Spinal cord (tissue), 10 donors: ENCODE measurements at places on chromosomes 12 and 14. TPM values are rescaled to one million over a fixed set of nuclear protein-coding genes. Genes with fewer than 3 reads are reported as not detected.
A peak's percentile ranks its signal among the peaks of the same experiment; 100 is the strongest.

GRCh38 chr12:69844416-69844815, 19.4 kb downstream of the MYRFL start:
- DNase-seq = no peak
- no peaks in the 10 kb centered on the region for H3K27me3 ChIP-seq
- H3K4me1 ChIP-seq = no peaks in the 10 kb centered on the region
- H3K27ac ChIP-seq = no peak overlapping the region

DNA sequence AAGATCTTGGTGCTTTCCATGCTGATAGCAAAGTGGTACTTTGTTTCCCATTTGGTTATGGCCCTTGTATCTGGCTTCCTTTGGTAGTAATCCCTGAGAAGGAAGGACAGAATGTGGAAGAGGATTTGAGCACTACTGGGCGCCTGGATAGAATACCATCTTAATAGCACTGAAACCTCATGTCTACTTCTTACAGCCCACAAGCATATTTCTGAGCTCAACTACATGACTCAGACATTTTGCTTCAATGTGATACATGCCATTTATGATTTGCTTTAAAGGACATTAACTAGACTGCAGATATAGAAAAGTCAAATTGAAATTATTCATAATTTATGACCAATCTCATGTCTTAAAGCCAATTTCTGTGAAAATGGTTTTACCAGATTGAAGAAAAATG, 80.4 kb downstream of the LIN7A start:
- no peaks in the 10 kb centered on the region for H3K27me3 ChIP-seq
- H3K4me1 ChIP-seq = no peaks in the 10 kb centered on the region
- DNase-seq = no peak
- H3K4me3 ChIP-seq = no peak overlapping the region
- H3K27ac ChIP-seq = no peak overlapping the region

CACNA1C gene
- 22.2 TPM for polyA plus RNA-seq

KRT85 gene
- not detected for polyA plus RNA-seq

OTUB2 gene
- 5.8 TPM for polyA plus RNA-seq

ASB2 gene
- 2.1 TPM for polyA plus RNA-seq

GRCh38 chr14:105398726-105399465, 558 bp downstream of the TEX22 start:
- peaks cover 52% of the 10 kb centered on the region for H3K36me3 ChIP-seq
- no peak for DNase-seq
- peaks cover 29% of the 10 kb centered on the region for H3K4me1 ChIP-seq
- H3K27me3 ChIP-seq = no peaks in the 10 kb centered on the region
- peak overlapping the region; percentile 53 for H3K4me3 ChIP-seq
- peak overlapping the region; percentile 71 for H3K27ac ChIP-seq

- DNase-seq = no peak
- no peaks in the 10 kb centered on the region for H3K4me1 ChIP-seq
- no peaks in the 10 kb centered on the region for H3K27me3 ChIP-seq
These were observed 1.6 kb downstream of the MGAT4C start for GRCh38 chr12:86254399-86255107.

CAPS2 gene
- 13.6 TPM for polyA plus RNA-seq

DNA sequence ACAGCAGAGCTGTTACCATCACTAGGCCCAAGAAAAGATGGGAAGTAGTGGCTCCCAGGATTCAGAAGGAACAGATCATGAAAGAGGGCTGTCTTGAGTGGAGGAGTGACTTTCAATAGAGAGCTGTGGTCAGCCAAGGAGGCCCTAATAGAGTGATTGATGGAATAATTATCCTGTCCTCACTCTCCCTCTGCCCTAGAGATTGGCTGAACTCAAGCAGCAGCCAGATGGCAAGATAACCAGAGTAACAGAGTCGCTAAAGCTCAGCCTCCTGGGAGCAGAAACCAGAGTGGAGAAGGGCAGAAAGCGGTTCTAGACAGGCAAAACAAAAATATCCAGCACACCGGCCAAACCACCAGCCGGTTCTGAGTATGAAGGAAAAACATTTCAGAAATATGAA, 23.1 kb downstream of the GMFB start:
- DNase-seq = no peak
- no peaks in the 10 kb centered on the region for H3K4me1 ChIP-seq
- H3K27me3 ChIP-seq = no peaks in the 10 kb centered on the region
- no peaks in the 10 kb centered on the region for H3K36me3 ChIP-seq
- H3K27ac ChIP-seq = no peak overlapping the region
- no peak overlapping the region for H3K4me3 ChIP-seq

DGKA gene
- 35.0 TPM for polyA plus RNA-seq

GRCh38 chr14:100765296-100765695, 38.6 kb downstream of the DLK1 start:
- H3K4me3 ChIP-seq = no peak overlapping the region
- peaks cover 6% of the 10 kb centered on the region for H3K4me1 ChIP-seq
- no peaks in the 10 kb centered on the region for H3K27me3 ChIP-seq
- no peak for DNase-seq

NR2C1 gene
- 50.6 TPM for polyA plus RNA-seq

GRCh38 chr12:45268672-45269411, 52.9 kb downstream of the ANO6 start:
- no peaks in the 10 kb centered on the region for H3K27me3 ChIP-seq
- H3K27ac ChIP-seq = peak overlapping the region; percentile 19
- no peak overlapping the region for H3K4me3 ChIP-seq
- DNase-seq = peak; percentile 41
- H3K4me1 ChIP-seq = peaks cover 5% of the 10 kb centered on the region
- no peaks in the 10 kb centered on the region for H3K36me3 ChIP-seq

KCNK13 gene
- polyA plus RNA-seq = 1.8 TPM

- H3K27me3 ChIP-seq = no peaks in the 10 kb centered on the region
- H3K4me1 ChIP-seq = no peaks in the 10 kb centered on the region
- peak; percentile 77 for DNase-seq
- H3K27ac ChIP-seq = no peak overlapping the region
- no peaks in the 10 kb centered on the region for H3K36me3 ChIP-seq
These were observed 376.9 kb downstream of the GALC start for GRCh38 chr14:87615822-87616679.

DNA sequence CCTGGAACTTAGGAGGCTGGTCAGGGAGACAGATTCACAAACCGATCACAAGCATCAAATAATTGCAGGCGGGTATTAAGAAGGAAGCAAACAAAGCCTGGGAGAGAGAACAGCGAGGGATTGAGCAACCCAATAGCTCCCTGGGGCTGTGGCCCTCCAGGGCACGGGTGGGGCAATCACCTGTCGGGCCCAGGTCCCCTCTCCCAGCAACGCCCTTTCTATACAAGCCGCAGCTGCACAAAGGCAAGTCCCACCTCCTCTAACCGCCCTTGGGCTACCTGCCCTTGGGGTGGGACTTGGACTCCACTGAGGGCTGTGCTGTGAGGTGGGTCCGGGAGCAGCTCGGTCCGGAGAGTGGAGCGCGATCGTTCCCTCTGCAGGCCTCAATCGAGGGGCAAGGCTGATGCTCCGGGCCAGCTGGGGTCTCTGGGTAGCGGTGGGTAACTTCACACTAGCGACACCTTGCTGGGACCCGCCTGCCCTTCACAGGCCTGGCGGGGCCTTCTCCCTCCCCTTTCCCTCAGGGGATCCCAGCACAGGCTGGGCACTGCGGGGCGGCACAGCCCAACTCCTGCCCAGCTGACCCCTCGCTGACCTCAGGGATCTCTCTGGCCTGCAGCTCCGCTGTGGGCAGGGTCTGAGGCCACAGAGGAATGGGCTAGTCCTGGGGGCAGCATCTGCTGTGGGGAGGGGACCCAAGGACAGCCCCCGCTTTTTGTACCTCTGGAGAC, 8.0 kb downstream of the PHB2 start:
- no peak overlapping the region for H3K27ac ChIP-seq
- DNase-seq = no peak
- H3K4me3 ChIP-seq = no peak overlapping the region
- H3K27me3 ChIP-seq = no peaks in the 10 kb centered on the region

HCAR2 gene
- 0.26 TPM for polyA plus RNA-seq

GRCh38 chr12:125247477-125247876, 182.2 kb downstream of the AACS start:
- no peaks in the 10 kb centered on the region for H3K36me3 ChIP-seq
- peaks cover 33% of the 10 kb centered on the region for H3K4me1 ChIP-seq
- no peaks in the 10 kb centered on the region for H3K27me3 ChIP-seq
- H3K27ac ChIP-seq = no peak overlapping the region

DNA sequence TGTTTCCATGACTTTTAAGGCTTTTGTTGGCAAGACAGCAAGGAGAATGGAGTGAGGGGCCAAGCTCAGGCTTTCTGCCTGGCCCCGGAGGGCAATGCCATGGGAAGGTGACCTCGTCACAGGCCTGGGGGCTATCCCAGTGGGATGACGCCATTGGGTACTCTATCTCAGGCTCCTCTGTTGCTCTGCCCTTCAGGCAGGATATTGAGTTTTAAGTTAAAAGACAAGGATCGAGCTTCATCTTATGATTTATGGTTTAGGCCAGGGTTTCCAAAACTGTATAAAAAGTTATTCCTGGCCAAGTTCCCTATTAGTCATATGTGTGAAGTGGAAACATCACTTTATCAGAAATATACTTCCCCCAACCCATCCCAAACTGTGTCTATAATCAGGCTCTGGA, 127.7 kb downstream of the ZFP36L1 start:
- H3K27ac ChIP-seq = peak overlapping the region; percentile 33
- H3K4me1 ChIP-seq = peaks cover 14% of the 10 kb centered on the region
- no peak overlapping the region for H3K4me3 ChIP-seq
- no peaks in the 10 kb centered on the region for H3K27me3 ChIP-seq

GRCh38 chr12:56160193-56160763, 2.1 kb downstream of the MYL6 start:
- peaks cover 68% of the 10 kb centered on the region for H3K36me3 ChIP-seq
- H3K4me1 ChIP-seq = peaks cover 41% of the 10 kb centered on the region

MANSC1 gene
- polyA plus RNA-seq = 26.7 TPM

DNA sequence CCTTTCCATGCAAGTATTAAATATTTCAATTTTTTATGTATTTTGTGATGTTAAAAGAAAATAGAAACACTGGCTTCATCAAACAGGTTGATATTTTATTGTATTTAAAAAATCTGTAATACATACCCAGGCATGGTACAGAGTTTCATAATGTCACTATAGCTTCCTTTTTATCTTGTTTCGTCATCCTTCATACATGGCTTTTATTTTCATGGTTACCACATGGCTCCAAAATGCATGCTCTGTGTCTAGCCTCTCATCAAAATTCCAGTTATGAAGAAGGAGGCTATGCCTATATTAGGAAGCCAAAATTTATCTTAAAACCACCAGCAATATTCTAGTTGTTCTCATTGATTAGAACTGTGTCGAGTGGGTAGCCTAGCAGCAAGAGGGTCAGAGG, 464.8 kb downstream of the BTG1 start:
- no peak for DNase-seq
- no peaks in the 10 kb centered on the region for H3K27me3 ChIP-seq
- no peak overlapping the region for H3K27ac ChIP-seq
- H3K4me3 ChIP-seq = no peak overlapping the region
- H3K4me1 ChIP-seq = no peaks in the 10 kb centered on the region
- no peaks in the 10 kb centered on the region for H3K36me3 ChIP-seq

- H3K27ac ChIP-seq = no peak overlapping the region
- no peaks in the 10 kb centered on the region for H3K36me3 ChIP-seq
- no peak overlapping the region for H3K4me3 ChIP-seq
- H3K27me3 ChIP-seq = no peaks in the 10 kb centered on the region
- DNase-seq = no peak
These were observed 53.2 kb downstream of the GOLGA5 start for GRCh38 chr14:92847278-92847677.

AKAP3 gene
- 2.0 TPM for polyA plus RNA-seq

GRCh38 chr12:50333441-50333840, 50.1 kb upstream of the LIMA1 start:
- H3K4me3 ChIP-seq = no peak overlapping the region
- no peaks in the 10 kb centered on the region for H3K4me1 ChIP-seq
- no peak for DNase-seq
- no peak overlapping the region for H3K27ac ChIP-seq
- H3K27me3 ChIP-seq = no peaks in the 10 kb centered on the region
- no peaks in the 10 kb centered on the region for H3K36me3 ChIP-seq

DNA sequence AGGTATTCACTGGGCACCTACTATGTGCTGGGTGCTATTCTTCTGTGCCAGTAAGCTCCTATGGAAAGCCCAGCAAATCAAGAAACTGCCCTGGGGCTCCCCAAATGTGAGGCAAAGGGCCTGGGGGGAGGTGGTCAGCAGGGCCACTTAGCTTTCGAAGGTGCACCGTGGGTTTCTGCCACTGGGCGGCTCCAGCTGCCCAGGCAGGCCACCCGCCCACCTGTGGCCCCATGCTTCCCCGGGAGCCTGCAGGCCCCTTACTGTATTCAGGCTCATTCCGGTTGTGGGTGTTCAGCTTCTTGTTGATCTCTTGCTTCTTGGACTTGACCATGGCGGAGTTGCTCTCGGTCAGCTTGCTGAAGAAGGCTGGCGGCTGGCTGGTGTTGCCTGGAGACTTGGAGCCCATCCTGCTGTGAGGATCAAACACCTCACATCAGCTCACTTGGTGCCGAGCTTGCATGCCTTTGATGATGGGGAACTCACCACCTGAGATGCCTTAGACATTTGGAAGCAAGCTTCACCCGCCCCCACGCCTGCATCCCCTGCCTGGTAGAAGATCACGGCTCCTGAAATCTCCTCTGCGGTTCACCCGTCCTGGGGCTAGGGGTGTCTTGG, 37.3 kb downstream of the RFLNA start:
- H3K4me1 ChIP-seq = peaks cover 19% of the 10 kb centered on the region
- DNase-seq = no peak
- no peaks in the 10 kb centered on the region for H3K27me3 ChIP-seq

DNA sequence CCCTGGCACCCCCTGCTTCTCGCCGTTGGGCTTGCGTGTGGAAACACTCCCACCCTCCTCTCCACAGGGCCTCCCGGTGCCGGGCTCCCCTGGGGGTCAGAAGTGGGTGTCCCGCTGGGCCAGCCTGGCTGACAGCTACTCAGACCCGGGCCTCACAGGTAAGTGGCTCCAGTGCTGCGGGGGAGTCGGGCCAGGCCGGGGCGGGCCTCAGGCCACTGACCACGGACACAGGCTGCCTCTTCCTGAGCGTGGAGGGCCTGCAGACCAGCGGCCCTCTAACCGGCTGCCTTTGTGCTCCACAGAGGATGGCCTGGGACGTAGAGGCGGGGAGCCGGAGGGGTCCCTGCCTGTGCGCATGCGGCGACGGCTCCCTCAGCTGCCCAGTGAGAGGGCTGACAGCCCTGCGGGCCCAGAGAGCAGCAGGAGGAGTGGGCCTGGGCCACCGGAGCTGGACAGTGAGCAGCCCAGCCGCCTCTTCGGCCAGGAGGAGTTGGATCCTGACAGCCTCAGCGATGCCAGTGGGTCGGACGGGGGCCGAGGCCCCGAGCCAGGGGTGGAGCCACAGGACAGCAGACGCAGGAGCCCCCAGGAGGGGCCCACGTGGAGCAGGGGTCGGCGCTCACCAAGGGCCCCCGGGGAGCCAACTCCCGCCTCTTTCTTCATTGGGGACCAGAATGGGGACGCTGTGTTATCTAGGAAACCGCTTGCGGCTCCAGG, 21.1 kb downstream of the CEP170B start:
- no peak overlapping the region for H3K4me3 ChIP-seq
- no peak overlapping the region for H3K27ac ChIP-seq
- DNase-seq = no peak

GPR84 gene
- polyA plus RNA-seq = 0.41 TPM

CDK17 gene
- 53.1 TPM for polyA plus RNA-seq

DNA sequence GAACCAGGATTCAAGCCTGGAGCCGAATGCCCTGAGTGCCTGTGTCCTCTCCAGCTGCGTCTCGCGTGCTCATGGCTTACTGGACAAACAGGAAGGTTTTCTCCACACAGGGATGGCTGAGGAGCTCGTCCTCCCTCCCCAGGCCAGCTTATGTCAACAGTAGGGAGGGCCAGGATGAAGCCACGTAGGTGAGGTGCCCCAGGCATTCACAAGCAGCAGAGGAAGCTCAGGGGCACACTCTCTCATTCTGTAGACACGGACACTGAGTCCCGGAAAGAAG, 49.3 kb downstream of the TRPV4 start:
- no peak for DNase-seq
- H3K36me3 ChIP-seq = peaks cover 7% of the 10 kb centered on the region
- no peak overlapping the region for H3K27ac ChIP-seq
- no peaks in the 10 kb centered on the region for H3K27me3 ChIP-seq
